ENCODE measurements at places on chromosomes 4 and X.

DNA sequence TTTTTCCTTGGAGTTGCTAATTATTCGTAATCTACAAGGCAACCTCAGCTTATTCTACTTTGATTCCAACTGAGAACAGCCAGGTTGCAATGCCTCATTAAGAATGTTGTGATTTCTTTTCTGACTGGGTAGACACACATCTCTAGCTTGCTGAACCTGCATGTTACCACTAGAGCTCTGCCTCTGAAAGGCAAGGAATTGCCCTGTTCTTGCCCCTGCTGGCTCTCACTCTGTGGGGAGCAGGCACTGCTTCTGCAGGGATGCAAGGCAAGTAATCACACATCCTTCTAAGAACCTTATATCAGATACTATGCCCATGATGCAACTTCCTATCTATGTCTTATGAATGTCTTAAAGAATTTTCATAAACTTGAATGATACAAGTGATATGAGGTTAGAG lies 503.2 kb downstream of the PACRGL start:
- no peak for DNase-seq

GRCh38 chrX:68432648-68433047 lies 647 bp downstream of the OPHN1 start:
- DNase-seq = no peak

DNA sequence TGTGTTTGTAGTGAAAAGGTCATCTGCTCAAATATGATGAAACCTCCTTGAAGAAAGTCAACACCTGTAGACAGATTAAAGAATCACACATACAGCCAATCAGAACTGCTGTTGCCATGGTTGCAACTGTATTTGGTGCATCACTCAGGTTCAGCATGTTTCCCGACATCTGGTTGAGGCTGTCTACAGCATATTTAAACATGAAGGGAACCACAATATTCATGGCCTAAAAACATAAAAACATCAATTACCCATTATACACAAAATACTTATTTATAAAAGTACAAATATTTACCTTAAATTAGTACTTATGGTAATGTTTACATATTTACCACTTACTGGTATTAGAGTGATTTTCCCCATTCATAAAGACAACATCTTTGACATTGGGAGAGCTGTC lies 79.7 kb downstream of the ABCB7 start:
- DNase-seq = no peak

DNA sequence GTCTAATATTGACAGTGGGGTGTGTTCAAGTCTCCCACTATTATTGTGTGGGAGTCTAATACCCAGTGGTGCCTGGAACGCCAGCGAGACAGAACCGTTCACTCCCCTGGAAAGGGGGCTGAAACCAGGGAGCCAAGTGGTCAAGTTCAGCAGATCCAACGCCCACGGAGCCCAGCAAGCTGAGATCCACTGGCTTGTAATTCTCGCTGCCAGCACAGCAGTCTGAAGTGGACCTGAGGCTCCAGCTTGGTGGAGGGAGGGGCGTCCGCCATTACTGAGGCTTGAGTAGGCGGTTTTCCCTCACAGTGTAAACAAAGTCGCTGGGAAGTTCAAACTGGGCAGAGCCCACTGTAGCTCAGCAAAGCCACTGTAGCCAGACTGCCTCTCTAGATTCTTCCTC lies 407.3 kb downstream of the DMD start:
- DNase-seq = no peak

All from T-helper 2 cell (primary cell).